ENCODE measurements at places on chromosomes 2 and 18.

DNA sequence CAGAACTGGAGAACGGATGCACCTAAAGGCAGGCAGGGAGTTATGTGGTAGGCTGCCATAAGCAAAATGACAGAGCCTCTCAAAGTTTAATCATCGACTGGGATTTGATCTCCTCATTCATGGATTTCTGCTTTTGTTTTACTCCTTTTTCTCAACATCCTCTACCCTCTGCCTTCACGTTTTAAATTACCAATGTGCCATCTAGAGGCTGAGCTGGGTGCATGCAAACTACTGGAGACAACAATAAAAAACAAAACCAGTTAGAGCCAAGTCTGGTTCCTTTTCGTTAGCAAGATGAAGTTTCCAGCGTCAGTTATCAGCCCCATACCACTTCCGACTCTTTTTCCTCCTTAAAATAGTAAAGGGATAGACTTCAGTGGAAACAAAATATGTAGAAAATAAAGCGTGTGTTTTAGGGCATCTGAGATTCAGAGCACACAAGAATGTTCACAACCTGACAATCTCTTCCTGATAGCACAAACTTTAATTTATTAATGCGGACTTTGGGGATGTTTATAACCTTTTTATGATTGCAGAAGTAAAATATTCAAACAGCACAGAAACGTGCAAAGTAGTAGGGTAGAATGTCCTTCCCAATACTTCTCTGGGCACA is 117.0 kb downstream of the LAMA1 start:
- peak; percentile 22 for DNase-seq

DNA sequence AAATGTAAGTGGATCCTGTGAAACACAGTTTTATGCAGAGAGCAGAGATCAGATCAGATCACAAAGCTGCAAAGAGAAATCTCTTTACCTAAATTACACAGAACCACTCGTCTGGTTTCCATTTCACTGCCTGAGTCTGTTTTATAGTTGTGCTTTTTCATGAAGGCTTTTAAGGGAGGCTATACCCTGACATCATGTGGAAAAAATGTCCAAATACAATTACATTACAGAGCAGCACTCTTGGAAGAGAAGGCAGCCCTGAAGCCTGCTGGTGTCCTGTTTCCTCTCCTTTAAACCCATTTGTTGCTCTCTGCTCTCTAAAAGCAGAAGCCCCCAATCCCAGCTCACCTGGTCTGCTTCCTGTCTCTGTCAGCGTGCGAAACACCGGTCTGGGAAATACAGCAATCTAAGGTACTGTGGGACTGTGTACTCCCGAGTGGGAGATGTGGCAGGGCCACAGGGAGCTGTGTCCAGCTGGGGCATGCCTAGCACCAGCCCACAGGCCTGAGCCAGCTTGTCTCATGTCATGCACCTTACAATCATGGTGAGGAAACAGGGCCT is 24.8 kb upstream of the ZFP36L2 start:
- no peak for DNase-seq

DNA sequence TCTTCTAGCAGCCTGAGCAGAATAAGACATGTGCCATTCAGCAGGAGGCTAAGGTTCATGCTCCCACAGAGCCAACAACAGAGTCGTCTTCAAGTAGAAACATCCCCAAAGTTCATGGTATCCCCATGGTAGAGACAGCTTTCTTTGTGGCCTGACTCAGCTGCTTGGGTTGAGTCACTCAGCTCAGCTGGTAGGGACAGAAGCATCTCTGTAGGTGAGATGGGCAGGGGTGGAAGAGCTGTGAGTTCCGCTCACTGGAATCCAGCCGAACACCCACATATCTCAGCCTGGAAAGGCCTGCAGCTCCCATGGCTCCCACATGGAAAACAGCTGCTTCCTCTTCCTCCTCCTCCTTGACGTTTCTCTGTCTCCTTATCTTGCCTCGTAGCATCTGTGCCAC is 792.7 kb downstream of the RNF144A start:
- DNase-seq, result no peak

DNA sequence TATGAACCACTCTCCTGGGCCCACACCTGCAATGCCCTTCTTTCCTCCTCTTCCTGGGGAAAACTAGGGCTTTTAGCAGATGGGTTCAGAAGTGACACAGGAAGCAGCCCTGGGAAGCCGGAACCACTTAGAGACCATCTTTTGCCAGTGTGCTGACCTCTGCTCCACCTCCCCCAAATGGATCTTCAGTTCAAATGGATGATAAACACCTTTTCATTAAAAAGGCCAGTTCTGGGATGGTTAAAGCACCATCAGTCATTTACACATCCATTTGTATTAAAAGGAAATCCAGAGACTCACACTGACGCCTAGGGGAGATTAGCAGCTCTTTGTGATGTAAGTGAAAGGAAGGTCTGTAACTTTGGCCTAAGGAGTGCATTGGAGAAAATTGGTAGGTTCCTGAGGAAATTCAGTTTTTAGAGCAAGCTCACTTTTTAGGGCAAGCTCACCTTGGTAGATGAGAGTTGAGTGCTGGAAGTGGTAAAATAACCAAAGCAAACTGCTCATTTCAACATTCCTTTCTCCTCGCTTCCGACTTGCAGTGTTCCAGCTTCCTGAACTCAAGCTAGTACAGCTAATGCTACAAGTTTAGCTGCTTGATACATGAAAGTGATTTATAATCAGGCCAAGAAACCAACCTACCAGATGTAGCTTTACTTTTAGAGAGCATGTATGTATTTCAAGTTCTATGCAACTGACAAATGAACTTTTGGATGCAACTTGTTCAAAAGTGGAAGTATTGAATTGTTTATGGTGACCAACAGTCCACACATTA is 47.7 kb downstream of the ACTR2 start:
- no peak for DNase-seq

GRCh38 chr2:48268671-48269070 is 261.3 kb upstream of the STON1 start:
- no peak for DNase-seq

DNA sequence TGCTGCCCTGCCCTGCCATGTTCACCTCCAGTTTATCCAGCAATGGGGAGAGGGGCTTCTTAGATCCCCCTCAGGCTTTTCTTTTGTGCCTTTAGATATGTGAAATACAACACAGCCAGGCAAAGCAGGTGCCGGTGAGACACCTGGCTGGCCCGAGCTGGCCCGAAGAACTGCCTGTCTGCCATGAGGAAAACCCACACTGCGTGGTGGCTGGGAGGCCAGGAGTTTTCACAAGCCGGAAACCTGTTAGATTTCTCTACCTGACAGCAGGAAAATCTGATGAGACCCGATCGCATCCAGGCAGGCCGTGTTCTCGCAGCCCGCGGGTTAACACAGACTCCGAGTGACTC is 5.7 kb upstream of the GAL3ST2 start:
- DNase-seq, result no peak

DNA sequence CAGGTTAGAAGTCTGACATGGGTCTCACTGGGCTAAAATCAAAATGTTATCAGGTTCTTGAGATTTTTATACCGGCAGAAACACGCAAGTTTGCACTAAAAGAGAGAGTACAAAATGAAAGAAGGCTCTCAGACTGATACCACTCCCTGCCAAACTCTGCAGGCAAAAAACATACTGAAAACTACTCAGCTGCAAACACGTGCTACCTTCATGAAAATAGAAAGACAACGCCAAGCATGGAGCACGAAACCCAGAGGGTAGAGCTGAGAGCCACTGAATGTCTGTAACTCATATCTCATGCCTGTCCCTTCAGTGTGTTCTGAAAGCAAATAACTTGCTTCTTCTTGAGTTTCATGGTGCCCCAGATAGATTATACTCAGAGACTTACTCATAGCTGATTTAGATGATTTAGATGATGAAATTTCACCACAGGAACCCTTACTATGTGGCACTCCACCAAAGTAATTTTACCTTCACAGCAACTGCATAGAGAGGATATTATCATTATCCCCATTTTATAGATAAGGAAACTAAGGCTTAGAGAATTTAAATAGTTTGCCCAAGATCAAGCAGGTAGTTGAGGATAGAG is 313.0 kb upstream of the SLC39A10 start:
- no peak for DNase-seq

DNA sequence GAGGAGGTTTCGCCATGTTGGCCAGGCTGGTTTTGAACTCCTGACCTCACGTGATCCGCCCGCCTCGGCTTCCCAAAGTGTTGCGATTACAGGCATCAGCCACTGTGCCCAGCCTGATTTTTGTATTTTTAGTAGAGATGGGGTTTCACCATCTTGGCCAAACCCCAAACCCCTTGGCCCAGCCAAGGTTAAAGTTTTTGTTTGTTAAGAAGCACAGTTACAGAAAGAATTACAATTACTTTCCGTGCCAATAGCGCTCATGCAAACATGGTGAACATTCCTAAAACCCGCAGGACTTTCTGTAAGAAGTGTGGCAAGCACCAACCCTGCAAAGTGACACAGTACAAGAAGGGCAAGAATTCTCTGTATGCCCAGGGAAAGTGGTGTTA is 26.1 kb downstream of the ITSN2 start:
- DNase-seq, result no peak

Measured in cerebellar nuclear complex (tissue), 1 donor.